ENCODE measurements at places on chromosomes 16 and 17.
A peak's percentile ranks its signal among the peaks of the same experiment; 100 is the strongest.

DNA sequence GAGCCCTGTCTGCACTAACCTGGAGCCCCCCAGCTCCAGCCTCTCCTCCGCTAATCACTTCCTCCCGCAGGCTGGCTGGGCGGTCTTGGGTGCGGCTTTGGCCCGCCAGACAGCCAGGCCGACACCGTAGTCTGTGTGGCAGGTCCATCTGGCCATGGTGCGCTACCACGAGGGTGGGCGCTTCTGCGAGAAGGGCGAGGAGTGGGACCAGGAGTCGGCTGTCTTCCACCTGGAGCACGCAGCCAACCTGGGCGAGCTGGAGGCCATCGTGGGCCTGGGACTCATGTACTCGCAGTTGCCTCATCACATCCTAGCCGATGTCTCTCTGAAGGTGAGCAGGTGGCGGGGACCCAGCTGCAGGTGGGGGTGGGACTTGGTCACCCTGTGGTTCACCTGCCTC lies 30.7 kb upstream of the POLR3E start:
- DNase-seq, result no peak

GRCh38 chr16:22327446-22327775 lies 30.2 kb downstream of the POLR3E start:
- no peak for DNase-seq

- no peak for DNase-seq
Observed at GRCh38 chr16:27924411-27925118, 138.9 kb downstream of the GSG1L start.

DNA sequence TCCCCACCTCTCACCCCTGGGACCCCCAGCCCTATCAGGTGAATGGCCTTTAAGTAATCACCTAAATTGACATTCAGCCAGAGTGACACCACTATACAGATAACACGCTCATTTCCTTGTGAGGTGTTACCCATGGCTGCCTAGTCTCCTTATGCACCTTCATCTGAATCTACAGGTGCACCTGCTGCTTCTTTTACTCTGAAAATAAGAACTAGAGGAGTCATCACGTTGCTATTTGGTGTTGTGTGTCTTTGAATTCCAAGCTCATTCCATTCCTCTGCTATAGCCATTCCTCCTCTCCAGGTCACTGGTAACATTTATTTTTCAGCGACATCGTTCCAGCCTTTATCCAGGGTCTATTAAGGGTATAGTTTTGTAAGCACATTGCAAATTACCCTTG lies 9.8 kb downstream of the LGALS9 start:
- DNase-seq, result no peak

GRCh38 chr16:82741073-82741615 lies 114.4 kb downstream of the CDH13 start:
- DNase-seq, result peak; percentile 79

GRCh38 chr16:2895813-2896212 lies 12.8 kb downstream of the FLYWCH2 start:
- DNase-seq, result peak; percentile 55

GRCh38 chr17:81437191-81437651 lies 42.0 kb downstream of the BAHCC1 start:
- no peak for DNase-seq

DNA sequence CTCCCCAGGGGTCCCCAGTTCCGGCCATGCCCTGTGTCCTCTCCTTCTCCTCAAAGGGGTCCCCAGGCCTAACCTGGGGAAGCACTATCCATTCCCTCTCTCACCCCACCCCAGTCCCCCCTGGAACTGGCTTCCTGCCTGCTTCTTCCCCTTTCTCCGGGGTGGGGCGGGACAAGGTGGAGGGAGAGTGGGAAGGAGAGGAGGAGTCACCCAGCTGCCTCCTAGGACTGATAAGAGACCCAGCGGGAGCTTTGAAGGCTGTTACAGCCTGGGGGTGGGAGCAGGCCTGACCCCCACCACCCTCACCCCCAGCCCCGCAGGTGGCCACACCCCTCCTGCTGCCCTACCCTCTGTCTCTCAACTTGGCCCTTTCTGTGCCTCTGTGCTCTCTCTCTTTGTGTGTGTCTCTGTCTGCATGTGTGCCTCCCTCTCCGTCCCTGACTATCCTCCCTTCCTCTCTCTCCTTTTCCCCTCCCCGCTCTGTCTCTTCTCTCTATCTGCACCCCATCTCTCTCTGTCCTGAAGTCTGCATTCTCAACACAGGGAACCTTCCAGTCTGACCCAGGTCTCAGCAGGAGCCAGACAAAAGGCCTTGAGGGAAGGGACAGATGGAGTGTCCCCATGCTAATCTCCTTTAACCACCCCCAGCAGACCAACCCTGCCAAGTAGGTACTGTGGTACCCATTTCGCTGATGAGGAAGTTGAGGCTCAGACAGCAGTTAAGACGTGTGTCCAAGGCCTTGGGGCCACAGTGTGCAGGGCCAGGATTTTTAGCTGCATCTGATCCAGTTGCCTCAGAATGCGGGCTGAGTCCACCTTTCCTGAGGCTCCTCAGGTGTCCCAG lies 66.1 kb downstream of the RAB11FIP4 start:
- no peak for DNase-seq

DNA sequence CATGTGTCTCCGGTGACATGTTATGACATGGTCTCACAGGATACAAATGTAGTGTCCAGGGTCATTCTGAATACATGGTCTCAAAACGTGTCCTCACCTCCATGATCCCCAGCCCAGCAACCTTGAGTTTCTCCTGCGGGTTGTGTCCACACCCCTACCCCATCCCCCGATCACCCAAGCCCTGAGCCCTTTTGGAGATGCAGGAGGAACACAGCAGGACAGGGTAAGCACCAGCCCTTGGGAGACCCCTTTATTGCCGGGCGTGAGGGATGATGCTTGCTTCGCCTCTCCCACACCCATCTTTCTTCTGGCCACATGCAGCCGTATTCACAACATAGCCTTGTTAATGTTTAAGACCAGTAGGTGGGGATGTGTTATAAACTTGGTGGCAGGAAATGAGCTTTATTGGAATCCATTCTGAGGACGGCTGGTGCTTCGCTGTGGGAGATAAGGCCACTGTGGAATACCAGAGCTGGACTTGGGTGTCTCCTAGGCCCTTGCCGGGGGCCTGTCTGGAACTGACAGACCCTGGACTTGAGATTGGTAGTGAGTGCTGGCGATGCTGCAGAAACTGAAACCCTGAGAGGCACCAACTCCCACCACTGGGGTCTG lies 5.5 kb downstream of the TMEM132E start:
- peak; percentile 33 for DNase-seq

DNA sequence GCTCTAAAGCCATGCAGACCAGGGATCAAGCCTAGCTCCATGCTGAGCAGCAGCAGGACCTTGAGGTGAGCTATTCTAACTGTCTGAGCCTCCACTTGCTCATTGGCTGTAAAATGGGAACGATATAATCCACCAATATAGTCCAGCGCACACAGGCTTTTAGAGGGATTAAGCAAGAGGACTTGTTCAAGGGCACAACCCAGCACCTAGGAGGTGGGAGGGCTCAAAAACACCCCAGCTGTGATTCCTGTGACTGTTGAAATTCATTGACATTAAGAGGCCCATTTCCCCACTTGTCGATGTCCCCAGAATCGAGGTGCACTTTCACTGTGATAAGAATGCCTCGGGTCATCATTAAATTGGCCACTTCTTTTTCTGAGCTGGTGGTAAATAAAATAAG lies 4.1 kb downstream of the USH1G start:
- no peak for DNase-seq

DNA sequence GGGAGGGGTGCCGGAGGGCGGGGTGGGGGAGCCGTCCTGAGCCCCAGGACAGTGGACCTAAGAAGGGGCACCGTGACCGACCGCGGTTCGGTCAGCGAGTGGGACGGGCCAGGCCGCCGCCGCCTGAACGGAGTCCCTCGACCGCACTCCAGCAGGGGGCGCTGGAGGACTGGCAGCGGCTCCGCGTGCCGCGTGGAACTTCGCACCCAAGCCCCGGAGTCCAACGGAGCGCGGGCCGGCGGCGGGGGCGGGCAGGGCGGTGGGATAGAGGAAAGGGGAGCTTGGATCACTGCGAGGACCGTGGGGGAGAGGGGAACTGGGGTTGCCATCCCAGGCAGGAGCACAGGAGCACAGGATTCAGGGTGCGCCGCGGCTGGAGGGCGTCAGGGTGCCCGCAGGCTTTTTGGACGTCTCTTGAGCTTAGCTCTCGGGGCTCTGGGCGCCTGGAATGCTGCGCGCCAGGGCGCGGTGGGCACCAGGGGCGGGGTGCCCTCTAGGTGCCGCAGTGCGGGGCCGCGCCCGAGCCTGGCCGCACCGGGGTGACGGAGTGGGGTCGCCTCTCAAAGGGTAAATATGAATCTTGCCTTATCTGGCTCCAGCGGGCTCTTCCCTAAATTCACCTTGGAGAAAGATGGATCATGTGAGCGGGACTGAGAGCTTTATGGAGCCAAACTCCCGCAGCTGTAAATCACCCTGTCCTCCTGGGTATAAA lies 379 bp upstream of the OTOP2 start:
- peak; percentile 46 for DNase-seq

DNA sequence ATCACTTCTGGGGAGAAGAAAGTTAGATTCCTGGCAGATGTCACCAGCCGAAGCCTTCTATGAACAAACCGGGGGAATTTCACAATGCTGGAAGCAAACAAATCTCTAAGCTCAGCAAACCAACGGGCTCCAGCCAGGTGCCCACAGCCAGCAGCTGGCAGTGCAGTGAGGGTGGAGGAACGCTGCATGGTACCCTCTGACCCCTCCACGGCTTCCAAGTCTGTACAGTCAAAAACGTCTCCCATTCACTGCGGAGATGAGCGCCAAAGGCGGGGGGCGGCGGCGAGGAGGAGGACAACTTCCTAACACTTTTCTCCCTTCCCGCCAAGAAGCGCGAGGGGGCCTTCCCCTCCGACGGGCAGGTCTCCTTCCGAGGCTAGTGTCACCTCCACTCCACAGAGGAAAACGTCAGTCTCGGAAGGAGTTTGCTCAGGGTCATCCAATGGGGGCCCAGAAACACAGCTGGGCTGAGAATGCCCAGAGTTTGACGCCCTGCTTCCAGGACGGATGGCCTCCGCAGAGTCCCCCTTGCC lies 924 bp downstream of the ZNF598 start:
- DNase-seq, result peak; percentile 38

DNA sequence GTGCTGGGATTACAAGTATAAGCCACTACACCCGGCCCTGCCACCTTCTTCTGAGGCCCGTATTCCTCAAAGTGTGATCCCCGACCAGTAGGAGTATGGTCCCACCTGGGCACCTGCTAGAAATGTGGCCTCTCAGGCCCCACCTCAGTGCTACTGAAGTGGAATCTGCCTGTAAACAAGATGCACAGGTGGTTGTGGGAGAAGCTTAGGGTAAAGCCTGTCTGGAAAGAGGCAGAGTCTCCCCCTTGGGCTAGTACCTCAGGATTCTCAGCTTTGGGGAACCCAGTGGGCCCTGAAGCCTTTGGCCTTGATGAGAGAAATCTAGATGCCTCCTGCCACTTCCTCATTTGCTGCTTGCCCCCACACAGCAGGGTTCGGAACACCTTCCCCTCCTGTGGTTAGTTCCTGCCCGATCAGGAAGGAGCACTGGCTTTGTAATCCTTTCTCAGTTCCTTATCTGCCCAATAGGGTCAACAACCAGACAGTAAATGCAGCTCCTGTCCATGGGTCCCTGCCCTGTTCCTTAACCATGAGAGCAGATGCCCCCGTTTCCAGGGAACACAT lies 25.2 kb downstream of the TK2 start:
- no peak for DNase-seq

DNA sequence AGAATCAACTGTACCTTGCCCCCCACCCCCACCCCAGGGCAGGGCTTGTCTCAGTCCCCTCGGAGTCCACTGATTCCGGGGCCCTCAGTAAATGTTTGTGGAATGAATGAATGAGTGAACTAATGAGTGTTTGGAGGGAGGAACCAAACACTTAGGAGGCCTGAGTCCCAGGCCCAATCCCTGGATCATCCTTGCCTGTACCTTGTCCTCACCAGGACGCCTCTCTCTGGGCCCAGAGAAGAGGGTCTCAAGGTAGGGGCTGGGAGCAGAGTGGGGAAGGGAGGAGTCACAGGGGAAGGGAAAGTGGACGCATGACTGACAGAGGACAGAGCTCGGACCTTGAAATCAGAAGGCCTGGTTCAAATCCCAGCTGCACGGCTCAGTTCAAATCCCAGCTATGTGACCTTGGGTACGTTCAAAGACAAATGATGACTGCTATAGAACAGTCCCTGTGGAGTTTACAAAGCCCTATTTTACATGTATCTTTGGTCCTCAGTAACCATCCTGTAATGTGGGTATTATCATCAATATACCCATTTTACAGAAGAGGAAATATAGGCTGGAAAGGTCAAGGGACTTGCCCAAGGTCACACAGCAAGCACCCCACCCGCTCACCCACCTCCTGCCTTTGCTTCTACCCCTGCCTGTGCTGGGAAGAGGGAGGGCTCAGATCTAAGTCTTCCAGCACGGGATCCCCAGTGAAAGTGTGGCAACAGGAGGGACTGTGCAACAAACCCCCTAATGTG lies 18.3 kb downstream of the SLC4A1 start:
- DNase-seq, result no peak

DNA sequence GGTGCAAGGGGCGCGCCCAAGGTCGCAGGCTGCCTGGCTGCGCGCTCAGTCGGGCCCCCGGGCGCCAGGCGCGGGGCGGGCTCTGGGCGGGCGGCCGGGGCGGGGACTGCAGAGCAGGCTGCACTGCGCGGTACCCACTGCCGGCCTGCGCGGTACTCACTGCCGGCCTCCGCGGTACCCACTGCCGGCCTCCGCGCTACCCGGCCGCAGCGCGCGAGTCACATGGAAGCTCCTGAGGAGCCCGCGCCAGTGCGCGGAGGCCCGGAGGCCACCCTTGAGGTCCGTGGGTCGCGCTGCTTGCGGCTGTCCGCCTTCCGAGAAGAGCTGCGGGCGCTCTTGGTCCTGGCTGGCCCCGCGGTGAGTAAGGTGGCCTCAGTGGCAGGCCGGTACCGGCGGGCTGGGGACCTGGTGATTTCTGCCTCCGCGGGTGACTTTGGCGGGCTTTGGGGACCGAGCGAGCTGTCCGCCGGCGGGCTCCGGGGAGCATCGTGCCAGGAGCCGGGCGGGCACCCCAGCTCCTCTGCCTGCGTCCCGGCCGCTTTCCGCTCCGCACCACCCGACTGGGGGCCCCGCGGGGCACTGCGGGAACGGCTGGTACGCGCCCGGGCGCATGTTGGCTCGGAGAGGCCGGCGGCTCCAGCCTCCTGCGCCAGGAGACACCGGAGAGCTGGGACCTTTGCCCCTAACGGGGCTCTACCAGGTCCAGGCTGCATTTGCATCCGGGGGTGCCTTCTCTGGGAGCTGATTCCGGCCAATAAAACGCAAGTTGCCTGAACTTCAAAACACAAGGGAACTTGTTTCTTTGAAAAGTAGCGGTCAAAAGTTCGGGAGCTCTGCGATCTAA lies at the start of gene SLC47A1:
Gene SLC47A1, plus strand, starts transcription at position 137 of the 844 bp plus-strand sequence. Its CDS starts 86 bp downstream, at position 223.
- peak; percentile 32 for DNase-seq

- no peak for DNase-seq
Observed at GRCh38 chr17:39580082-39580468, 27.6 kb downstream of the NEUROD2 start.

Measured in EH (cell line).